ENCODE measurements at places on chromosomes 11 and 22.
A peak's percentile ranks its signal among the peaks of the same experiment; 100 is the strongest.

DNA sequence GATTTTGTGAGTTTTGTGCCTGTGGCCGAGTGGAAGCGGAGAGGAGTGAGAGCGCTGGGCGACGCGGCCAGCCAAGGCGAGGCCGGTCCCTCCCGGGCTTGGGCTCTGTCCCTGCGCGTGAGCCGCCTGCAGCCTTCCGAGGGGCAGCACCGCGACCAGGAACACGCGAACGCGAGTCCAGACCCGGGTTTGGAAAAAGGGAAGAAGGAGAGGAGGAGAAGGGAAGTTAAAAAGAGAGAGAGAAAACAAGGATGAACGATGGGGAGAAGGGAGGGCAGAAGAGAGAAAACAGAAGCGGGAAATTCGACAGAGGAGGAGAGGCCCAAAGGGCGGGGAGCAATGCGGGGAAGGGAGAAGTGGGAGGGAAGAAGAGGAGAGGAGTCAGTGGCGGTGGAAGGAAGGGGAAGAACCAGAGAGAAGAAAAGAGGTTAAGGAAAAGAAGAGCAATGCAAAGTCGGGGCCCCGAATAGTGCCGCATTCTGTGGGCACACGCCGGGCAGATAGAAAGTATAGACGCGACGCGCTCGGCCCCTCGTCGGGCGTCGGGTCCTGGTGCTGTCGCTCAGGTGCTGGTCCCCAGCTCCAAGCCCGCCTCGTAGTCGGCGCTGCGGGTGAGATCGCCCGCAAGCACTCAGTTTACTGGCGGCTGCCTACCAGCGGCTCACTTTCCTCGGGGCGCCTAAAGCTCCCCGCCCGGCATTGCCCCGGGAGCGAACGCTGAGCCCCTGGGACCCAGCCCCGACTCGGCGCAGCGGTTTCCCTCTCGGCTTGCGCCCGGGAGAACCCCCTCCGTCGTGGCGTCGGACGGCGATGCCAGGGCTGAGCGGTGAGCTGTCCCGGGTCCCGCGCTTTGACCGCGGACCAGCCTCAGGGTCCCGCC lies 2.8 kb upstream of the BARX2 start:
- peak; percentile 9 for DNase-seq

DNA sequence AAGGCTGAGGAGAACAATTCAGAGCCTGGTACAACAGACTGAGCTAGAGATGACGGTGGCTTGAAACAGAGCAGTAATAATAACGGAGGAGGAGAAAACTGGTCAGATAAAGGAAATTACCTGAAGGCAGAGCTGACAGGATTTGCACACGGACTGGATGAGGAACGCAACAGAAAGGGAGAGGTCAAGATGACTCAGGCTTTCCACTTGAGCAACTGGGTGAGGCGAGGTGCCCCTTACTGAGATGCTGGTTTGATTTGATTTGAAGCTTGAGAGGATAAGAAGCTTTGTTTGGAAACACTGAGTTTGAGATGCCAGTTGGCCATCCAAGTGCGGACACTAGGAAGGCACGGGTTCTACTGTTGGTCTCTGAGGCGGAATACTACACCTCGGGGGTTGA lies 35.4 kb upstream of the NRIP3 start:
- no peak for DNase-seq

DNA sequence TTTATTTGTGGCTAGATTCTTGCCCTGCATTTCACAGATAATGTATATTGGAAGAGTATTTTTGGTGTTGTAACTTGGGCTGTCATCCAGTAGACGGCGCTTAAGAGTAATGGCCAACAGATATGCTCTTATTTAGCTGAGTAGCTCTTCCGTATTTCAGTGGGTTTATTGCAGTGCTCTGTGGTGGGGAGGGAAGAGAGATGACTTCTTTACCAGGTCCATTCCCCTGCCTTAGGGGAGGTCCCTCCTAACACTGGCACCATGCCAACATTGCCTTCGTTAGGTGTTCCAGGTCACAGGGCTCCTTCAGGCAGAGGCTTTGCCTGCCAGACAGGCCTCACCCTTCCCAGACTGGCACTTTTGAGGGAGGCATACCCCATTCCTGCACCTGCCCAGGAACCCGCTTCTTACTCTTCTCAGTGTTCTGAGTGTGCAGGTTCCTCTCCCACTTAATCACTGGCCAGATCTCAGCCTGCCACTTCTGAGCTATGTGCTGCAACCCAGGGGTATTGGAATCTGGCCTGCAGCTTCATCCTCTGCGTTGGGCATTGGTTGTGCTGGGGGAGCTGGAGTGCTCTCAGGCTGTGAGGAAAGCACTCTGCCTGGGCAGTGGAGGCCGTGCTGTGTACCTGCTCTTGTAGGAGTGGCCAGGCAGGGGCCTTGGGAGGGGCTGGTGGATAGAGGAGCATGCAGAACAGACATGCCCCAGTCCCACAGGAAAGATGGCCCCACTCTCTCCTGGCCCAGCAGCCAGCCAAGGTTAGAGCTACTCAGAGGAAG lies 29.4 kb upstream of the SLN start:
- peak; percentile 77 for DNase-seq

DNA sequence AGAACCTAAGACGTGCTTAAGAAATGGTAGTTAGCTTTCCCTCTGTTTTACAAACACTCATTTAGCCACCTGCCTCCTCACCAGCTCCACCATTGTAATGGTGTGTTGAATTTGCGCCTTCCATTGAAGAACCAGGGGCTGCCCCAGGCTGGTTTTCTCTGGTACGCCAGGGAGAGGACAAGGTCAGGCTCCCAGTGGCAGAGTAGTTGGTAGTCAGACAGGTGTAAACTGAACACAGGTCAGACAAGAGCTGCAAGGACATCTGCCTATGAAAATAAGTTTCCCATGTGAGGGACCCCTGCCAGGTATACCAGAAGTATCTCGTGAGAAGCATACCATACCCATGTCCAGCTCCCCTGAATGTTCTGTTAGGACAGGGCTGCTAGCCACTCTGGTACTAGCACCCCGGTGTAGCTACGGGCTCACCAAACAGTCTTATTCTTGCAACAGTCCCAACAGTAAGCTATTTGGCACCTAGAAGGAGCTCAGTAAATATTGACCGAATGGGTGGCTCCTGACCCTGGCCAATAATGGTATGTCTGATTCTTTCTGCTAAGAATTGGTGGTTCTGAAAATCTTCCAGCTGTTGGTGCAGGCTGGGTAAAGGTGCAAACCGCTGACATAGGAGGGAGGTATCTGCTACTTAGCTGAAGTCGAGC lies 359.0 kb downstream of the LARGE1 start:
- DNase-seq = no peak

DNA sequence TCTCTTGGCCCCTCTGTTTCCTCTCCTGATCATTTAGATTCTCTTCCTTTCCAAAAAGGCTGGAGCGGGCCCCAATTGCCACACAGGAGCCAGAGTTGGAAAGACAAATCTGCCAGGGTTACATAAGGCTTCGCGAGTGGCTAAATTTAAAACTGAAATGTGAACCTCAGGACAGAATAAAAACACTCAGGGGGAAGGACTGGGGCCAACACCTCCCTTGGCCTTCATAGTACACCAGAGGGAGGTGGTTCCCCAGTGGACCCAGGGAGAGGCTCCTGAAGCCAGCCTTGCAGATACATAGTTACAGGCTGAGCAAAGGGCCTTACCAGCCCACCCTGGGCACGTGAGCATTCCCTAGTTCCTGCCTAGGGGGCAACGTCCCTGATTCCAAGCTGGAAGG lies 150.1 kb downstream of the MN1 start:
- DNase-seq = no peak

- no peak for DNase-seq
Observed at GRCh38 chr22:17860220-17860965, 86.1 kb upstream of the BID start.

DNA sequence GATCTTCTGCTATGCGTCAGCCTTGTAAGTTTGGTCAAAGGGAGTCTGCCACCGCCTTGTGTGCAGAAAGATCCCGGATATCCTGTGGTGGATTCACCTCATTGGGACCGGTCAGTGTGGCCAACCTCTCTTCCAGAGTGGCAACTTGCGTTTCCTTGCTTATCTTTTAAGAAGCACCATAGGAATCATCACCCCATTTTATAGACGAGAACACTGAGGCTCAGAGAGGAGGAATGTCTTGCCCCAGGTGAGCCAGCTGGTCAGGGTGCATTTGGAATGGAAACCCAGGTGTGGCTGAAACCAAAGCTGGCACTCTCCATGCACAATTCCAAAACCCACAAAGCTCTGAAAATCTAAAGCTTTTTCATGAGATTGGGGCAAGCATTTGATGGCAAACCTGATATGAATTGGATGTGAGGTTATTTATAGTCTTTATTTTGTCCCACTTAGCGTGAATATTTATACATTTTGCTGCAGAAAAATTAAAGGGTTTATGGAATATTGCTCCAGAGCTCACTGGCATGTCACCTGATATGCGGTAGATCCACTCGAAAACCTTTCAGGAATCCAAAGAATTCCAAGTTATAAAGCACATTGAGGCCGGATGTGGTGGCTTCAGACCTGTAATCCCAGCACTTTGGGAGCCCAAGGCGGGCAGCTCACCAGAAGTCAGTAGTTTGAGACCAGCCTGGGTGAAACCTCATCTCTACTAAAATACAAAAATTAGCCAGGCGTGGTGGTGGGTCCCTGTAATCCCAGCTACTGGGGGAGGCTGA lies 12.1 kb upstream of the EIF3D start:
- no peak for DNase-seq

- no peak for DNase-seq
Observed at GRCh38 chr22:46936378-46936903, 174.0 kb downstream of the TBC1D22A start.

GRCh38 chr11:33690290-33691065 lies 10.1 kb downstream of the C11orf91 start:
- no peak for DNase-seq

DNA sequence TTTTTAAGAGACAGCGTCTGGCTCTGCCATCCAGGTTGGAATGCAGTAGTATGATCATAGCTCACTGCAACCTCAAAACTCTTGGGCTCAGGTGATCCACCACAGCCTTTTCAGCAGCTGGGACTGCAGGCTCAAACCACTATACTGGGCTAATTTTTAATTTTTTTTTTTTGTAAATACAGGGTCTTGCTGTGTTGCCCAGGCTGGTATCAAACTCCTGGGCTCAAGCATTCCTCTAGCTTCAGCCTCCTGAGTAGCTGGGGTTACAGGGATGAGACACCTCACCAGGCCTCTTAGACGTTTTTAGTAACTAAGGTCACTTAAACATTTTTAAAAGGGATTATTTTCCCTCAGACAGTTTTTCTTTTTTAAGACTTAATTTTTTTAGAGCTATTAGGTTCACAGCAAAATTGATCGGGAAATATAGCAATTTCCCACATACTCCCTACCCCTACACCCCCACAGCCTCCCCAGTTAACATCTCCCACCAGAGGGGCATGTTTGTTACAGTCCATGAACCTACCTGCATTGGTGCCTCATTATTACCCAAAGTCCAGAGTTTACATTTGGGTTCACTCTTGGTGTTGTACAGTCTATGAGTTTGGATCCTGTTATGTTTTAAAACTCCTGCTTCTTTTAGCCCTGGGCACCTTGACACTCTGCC lies 3.9 kb downstream of the BCR start:
- no peak for DNase-seq

DNA sequence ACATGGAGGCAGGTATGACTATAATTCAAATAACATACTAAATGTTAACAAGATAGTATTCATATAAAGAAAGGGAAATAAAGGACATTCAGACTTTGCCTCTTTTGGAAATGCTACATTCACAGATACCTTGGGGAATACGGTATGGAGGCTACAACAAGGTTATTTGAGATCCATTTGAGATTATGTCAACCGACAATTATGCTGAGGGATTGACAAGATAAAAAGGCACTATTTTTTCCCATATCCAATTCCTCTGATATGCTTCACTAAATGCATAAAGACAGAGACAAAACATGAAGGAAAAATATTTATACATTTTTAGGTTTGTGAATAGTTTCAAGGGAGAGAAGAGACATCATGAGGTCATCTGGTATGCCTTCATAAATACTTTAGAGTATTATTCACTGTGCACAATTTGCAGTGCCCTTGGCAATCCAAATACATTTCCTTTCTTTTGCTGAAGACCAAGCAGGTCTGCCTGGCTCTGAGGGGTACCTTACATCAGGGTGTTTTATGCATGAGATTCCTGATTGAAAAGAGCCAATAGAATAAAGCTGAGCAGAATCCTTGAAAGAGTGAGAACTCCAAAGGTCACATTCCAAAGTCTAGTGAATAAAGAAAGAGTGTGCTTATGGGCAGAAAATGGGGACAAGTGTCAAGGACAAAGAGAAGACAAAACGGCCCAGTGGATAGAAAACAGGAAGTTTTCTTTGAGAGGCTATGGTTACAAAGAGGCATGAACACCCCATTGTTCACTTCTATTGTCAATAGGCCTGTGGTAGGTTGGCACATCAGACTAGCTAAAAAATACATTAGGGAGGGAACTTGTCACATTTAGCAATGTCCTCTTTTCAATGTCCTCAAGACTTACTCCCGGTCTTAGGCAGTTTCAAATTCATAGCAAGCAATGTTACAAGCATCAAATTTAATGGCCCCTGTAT lies 455.8 kb downstream of the LRRC4C start:
- DNase-seq = no peak

- DNase-seq = no peak
Observed at GRCh38 chr11:11563200-11563975, 58.4 kb downstream of the GALNT18 start.

- DNase-seq = peak; percentile 25
Observed at GRCh38 chr11:120899720-120900119, 124.2 kb upstream of the TBCEL start.

GRCh38 chr11:27721264-27722116 lies 21.2 kb upstream of the BDNF start:
- peak; percentile 44 for DNase-seq

GRCh38 chr22:50269970-50270665 lies at the start of gene MAPK11:
Gene MAPK11, minus strand, starts transcription at chr22:50270380. Its CDS starts 88 bp downstream, at chr22:50270292.
- peak; percentile 27 for DNase-seq

DNA sequence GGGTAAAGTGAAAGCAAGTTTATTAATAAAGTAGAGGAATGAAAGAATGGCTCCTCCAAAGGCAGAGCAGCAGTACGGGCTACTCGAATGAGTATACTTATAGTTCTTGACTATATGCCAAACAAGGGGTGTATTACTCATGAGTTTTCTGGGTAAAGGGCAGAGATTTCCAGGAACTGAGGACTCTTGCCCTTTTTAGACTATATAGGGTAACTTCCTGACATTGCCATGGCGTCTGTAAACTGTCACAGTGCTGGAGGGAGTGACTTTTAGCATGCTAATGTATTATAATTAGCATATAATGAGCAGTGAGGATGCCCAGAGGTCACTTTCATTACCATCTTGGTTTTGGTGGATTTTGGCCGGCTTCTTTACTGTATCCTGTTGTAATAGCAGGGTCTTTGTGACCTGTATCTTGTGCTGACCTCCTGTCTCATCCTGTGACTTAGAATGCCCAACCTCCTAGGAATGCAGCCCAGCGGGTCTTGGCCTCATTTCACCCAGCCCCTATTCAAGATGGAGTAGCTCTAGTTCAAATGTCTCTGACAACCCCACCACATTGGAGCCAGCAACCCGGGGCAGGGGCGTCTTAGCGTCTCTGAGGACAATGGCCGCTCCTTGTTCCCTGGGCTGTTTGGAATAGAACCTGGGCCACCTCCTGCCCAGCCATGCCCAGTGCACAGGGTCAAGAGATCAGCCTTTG lies 34.9 kb upstream of the CD82 start:
- peak; percentile 93 for DNase-seq

GRCh38 chr22:26143806-26144325 lies 25.4 kb upstream of the SEZ6L start:
- DNase-seq = no peak
